Naive thymus-derived CD4-positive, alpha-beta T cell (primary cell): ENCODE measurements at places on chromosomes 7 and 10. TPM values are rescaled to one million over a fixed set of nuclear protein-coding genes. Genes with fewer than 3 reads are reported as not detected.

DNA sequence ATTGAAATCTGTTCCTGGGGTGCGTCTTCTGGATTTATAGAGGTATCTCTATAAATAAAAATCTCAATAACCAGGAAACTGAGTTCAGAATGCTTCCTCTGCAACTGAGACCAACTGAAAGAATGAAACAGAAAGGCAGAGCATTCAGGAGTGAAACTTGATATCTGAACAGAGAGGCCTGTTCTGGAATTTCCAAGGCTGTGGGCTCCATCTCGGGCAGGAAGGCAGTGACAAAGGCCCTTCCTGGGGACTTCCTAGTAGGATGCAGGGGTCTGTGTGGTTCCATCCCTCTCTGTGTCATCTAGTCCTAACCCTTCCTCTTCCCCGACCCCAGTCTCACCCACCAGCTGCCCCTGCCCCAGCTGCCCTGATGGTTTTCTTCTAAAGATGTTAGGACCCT, 52.0 kb downstream of the JCAD start:
- H3K27ac ChIP-seq: no peak overlapping the region
- no peaks in the 10 kb centered on the region for H3K27me3 ChIP-seq
- H3K4me1 ChIP-seq: no peaks in the 10 kb centered on the region
- DNase-seq: no peak

DNA sequence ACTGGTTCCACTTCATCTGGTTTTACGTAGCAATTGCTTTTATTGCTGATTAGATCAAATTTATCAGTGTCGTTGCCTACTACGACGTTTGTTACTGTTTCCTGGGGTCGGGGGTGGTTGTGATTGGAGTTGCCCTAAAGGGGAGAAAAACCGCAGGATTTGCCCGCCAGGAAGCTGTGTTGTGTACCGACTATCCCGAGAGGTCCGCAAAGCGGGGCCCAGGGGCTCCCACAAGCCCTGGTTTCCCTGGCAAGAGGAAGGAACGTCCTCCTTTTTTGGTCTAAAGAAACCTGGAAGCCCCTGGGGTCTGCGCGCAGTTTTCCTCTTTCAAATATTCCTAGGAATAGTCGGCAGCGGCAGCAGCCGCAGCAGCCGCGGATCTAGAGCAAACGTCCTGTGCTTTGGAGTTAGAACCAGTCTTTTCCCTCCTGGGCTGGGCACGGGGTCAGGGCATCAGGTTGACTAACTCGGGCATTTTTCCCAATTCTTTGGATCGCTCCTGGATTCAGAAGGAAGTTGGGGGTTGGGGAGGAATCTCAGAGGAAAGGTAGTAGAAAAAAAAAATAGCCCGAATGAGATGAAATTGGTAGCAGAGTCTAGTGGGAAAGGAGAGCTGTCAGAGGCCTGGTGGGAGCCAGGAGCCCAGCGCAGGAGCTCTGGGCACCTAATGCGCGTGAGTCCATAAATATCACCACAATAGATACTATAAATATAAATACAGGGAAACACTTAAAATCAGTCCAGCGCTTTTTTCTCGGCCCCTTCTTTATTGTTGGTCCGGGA, 4.6 kb downstream of the VAX1 start:
- H3K27me3 ChIP-seq: peaks cover 45% of the 10 kb centered on the region
- no peaks in the 10 kb centered on the region for H3K36me3 ChIP-seq
- DNase-seq: no peak
- H3K4me1 ChIP-seq: no peaks in the 10 kb centered on the region
- H3K27ac ChIP-seq: no peak overlapping the region
- H3K4me3 ChIP-seq: no peak overlapping the region

SRI gene
- 183 TPM for polyA plus RNA-seq

STAM gene
- 13.6 TPM for polyA plus RNA-seq

ZNF804B gene
- polyA plus RNA-seq: not detected
